ENCODE measurements at places on chromosomes 12 and 14. TPM values are rescaled to one million over a fixed set of nuclear protein-coding genes. Genes with fewer than 3 reads are reported as not detected.

IL22 gene
- total RNA-seq: not detected

GRCh38 chr12:100234166-100234565 is 32.7 kb downstream of the DEPDC4 start:
- no peak for DNase-seq

- DNase-seq: no peak
These were observed 58.6 kb upstream of the SLC38A4 start for GRCh38 chr12:46884362-46884761.

GRCh38 chr14:54395284-54395683 is 1.5 kb upstream of the CDKN3 start:
- no peak for DNase-seq

- DNase-seq: no peak
These were observed 50.9 kb downstream of the RPH3A start for GRCh38 chr12:112842441-112842840.

GRCh38 chr14:21680072-21680471 is 6.5 kb upstream of the OR4E1 start:
- no peak for DNase-seq

DNA sequence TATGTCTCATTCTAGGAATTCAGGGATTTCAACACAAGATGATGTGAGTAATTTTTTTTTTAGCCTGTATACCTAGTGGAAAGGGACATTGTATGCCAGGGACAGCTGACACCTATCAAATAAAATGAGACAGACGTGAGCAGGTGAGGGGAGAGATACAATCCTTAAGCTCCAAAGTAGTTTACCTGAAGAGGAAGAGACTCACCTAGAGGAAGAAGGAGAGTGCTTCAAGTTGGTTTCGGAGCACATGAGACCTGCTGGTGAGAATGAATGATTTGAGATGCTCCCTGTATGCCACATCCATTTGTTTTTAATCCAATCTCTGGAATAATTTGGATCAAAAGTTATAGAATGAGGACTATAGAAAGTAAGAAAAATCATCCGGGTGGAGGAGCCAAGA is 915.4 kb upstream of the FBXO33 start:
- no peak for DNase-seq

DNA sequence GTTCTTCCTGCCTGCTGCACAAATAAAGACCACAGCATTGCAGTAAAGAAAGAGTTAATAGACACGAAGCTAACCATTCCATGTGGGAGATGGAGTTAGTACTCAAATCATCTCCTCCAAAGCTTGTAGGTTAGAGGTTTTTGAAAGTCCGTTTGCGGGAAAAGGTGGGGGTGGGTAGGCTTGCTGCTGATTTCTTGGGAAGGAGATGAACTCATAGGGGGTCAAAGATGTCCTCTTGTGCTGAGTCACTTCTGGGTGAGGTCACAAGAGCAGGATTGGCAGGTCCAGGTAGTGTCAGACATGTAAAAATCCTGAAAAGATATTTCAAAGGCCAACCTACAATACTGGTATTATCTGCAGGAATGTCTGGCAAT is 66.4 kb downstream of the PTHLH start:
- DNase-seq: no peak

DNA sequence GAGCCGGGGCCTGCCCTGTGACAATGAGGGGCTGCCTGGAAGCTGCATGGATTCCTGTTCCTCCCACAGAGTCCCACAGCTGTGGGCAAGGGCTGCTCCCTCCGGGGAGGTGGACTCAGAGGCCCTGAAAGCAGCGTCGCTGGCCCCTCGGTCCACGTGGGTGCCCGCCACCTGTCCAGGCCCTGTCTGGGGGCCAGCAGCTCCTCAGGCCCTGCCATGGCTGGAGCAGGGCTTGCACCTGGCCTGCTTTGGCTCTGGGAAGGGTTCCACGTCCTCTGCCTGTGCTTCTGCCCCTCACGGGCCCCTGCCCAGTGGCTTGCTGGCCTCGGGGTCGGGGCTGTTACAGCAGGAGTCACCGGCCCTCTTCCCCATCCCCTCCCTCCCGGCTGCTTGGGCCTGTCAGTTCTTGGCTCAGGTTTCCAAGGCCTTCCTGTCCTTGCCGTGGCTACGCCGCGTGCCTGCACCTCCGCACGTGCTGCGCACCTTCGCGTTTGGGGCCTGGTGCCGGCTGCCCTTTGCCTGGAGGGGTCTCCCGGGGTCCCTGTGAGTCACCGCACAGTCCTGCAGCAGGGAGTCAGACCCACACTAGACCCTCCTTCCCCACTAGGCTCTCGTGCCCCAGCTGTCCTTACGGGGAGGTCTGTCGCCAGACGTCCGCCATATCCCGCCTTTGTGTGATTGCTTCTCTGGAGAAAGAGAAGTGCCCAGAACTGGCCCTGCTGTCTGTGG is 5.8 kb downstream of the FBRSL1 start:
- no peak for DNase-seq
